Stimulated activated CD4-positive, alpha-beta T cell treated with anti-CD3 and anti-CD28 coated beads, TNF-alpha, amount 100 ng/mL, for 48 hours (primary cell): ENCODE measurements at places on chromosomes 12 and 14.

DNA sequence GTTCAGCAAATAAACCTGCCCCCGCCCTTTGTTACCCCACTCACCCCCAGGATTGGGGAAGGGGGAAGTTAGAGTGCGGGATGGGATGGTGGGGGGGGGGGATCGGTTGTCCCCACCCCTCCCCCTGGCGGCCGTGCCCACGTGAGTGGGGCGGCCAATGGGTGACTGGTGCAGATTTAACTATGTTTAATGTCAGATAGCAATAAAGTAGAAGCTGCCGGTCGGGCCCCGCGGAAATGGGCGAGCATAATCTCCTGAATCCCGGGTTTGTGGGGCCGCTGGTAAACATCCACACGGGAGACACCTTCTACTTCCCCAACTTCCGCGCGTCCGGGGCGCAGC, at the start of gene HOXC12:
HOXC12 (plus strand) TSS at position 210 of the 342 bp plus-strand sequence; CDS start at position 237, 27 bp downstream.
- DNase-seq = no peak

DNA sequence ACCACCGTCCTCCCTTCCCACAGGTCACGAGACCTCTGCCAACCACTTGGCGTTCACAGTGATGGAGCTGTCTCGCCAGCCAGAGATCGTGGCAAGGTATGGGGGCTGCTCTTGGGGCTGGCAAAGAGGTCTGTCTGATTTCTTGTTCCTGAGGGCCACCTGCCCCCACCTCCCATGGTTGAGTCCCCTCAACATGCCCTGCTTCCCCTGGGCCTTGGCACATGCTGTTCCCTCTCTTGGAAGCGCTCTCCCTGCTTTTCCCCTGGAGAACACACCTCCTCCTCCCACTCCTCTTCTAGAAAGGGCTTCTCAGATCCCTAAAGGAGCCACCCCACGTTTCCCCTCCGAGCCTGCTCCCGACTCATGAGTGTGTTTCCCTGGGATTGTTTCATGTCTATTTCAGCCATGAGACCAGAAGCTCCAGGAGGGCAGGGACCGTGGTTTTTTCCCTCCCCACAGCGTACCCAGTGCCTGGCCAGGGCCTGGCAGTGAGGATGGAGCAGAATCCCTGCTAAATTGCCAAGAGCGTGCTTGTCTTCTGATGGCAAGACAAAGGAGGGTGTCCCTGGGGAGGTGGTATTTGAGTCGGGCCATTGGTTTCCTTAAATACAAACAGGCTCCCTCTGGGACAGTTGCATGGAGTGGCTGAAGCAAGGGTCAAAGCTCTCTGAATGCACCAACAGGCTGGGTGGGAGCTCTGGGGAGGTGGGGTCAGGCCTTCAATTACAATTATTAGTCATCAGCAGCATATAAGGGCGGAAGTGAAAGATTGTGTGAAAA, 34.1 kb downstream of the CYP46A1 start:
- DNase-seq = no peak

- DNase-seq = no peak
Observed at GRCh38 chr12:26696613-26697092, 136.3 kb downstream of the ITPR2 start.

DNA sequence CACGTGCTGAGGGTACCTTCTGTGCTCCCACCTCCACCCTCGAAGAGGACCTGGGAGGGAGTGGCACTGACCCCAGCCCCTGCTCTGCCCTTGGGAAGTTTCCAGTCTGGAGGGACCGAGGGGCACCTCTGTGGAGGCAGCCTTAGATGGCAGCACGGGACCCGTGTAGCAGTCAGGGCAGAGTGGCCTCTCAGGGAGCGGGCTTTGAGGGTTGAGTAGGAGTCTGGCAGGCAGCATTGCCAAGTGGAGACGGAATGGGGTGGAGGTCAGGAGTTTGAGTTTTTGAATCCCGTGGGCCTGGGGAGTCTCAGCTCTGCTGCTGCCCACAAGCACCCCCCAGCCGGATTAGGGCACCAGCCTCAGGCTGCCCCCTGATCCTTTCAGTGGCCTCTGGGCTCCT, 21.6 kb downstream of the KIF26A start:
- no peak for DNase-seq

- no peak for DNase-seq
Observed at GRCh38 chr12:31928246-31929026, 30.8 kb upstream of the RESF1 start.

DNA sequence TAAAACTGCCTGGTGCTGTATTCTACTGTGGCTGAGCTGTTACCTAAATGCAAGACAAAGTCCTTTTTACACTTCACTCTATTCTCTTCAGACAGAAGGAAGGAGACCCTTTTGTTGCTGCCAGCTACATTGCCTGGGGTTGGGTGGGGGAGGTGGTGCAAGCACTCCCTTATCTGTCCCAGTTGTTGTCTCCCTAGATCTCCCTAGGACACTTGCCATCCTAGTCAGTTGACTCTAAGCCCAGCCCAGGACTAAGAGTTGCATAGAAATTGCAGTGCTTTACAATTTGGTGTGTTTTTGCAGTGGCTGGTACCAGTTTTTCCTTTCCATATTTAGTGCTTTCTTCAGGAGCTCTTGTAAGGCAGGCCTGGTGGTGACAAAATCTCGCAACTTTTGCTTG, 35.1 kb downstream of the SCYL2 start:
- DNase-seq = no peak

DNA sequence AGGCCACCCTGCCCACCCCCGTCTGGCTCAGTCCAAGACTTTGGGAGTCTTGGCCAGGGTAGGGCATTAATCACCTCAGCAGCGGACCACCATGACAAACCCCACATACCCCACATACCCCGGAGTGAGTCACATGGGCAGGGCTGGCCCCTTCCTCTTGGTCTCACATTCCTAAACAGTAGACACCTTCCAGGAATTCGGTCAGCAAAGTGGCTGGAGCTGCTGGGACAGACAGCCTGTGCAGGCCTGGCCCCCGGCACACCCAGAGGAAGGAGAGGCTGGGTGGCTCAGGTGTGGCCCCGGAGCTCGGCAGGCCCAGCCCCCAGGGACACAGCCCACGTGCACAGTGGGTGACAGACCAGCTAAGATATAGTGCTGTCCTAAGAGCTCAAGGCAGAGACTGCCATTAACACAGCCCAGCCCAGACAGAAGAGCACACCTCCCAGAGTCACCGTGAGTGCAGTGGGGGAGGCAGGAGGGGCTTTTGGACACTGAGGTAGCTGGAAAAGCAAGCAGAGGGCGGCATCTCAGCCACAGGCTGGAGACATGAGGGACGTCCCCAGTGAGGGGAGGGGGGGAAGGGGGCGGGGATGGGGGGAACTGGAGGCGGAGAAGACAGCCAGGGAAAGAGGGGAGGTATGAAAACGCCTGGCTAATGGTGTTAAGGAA, 24.0 kb downstream of the CCDC85C start:
- DNase-seq = no peak

GRCh38 chr12:39619316-39619659, 315 bp downstream of the ABCD2 start:
- no peak for DNase-seq

DNA sequence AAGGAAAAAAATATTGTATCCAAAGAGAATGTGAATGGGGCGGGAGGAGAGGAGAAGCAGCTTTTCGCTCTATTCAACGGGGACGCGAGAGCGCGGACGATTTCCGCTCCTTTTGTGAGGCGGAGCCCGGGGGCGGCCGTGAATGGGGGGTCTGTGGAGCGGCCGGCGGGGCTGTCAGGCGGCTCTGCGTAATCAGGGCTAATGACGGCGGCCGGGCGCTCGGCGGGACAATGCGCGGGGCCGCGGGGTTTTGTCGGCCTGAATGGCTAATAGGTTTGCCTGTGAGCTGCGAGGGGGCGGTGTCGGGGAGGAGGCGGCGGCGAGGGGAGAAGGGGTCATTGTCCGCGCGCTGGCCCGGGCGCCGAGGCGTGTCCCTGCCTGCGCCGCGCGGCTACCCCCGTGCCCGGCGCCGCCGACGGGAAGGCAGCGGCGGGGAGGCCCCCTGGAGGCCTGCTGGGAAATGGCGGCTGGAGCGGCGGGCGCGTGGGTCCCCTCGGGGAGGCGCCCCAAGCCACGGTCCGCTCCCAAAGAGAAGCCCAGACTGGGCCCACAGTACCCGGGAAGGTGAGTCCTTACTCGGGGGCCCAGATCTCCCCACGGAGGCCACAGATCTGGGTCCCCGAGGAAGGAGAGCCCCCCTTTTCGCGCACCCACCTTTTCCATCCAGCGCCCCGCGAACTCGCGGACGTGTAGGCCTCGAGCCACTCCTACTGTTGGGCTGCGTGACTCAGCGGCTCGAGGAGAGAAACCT, 6.0 kb downstream of the SIX6 start:
- no peak for DNase-seq

DNA sequence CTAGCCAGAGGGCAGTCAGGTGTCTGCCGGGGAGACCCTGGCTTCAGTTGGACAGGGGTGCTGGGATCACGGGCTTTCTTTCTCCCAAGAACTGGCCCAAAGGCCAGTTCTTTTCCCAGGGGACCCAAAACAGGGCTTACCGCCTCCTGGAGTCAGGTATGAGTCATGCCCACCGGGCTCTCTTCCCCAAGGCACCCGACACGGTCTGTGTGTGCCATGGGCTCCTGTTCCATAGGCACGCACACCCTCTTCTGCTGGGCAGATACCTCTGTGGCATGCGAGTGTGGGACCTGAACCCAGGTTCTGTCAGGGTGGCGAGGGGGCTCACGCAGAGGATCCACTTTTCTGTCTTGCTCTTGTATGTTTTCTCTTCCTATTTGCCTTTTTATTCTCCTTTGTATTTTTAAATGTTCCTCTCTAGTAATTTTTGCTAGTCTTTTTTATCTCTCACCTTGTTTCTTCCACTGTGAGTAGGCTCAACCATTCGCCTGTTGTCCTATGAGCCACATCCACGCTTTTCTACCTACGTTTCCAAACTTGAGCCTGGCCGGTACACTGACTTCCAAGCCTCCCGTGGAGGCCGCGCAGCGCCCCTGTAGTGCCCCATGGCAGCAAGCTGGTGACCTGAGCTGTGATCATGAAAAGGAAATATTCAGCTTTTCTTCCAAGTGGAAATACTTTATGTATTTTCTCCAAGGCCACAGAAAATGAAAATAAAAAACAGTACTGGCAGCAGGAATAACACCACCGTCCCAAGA, 362.2 kb downstream of the CACNA1C start:
- no peak for DNase-seq

GRCh38 chr14:59631237-59631636, 54.6 kb upstream of the CCDC175 start:
- DNase-seq = no peak

- no peak for DNase-seq
Observed at GRCh38 chr14:77682158-77682553, 25.7 kb downstream of the ALKBH1 start.

DNA sequence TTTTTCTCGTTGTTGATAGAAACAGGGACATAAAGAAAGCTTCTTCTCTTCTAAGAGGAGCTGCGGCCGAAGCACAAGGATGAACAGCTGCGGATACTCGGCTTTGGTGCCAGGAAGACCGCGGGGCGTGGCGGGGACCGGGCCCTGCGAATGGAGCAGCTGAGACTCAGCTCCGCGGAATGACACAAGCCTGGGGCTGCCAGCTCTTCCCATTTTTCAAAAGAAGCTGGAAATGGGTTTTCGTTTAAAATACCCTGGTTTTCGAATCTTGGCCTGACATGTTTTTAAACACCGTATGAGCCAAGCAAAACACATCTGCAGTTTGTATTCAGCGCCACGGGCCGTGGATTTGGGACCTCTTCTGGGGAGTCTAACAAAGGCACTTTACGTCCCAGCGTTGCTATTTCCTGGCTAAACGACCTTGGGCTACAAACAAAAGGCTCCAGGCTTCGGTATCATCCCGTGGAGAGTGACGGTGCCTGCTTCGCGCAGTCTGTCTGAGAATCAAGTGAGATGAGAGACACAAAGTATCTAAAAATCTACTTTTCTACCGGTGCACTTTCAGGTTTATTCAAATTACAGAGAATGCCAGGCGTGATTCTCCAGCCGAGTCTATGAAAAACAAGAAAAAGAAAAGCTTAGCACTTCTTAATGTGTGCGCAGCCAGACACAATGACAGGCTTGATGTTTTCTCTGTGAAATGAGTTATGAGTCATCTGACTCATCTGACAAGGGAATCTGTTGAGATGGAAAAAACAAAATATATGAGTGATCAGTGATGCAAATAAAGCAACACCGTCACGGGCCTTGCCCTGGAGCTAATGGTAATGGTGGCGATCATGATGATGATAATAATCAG, 114.0 kb upstream of the TMEM132D start:
- no peak for DNase-seq

DNA sequence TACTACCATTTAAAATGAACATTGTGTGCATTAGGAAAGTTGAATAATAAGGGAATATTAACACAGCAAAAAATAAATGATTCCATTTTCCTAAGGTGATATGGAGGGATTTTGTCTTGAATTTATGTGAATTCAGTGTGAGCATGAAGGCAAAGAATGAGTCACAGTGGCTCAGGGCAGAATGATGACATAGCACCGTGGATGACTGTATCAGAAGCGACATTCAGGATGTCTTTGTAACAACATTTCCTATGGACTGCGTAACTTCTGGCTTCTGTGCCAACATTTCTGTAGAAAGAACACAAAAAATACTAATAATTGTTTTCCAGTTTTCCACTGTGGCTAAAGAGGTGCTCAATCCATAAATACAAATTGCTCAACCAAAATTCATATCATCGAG, 54.6 kb downstream of the TTC8 start:
- DNase-seq = no peak

DNA sequence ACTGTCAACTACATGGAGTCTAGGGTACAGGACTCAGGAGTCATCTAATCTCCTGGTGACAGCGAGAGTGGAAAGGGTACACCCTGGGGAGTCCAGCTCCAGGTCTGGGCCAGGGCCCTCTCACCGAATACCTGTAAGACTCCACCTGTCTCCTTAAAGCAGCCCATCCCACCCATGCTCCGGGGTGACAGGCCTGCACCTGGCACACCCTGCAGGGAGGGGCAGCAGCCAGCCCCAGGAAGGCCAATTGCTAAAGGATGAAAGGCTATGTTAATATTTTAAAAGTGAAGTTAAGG, 45.5 kb downstream of the STX2 start:
- DNase-seq = no peak

DNA sequence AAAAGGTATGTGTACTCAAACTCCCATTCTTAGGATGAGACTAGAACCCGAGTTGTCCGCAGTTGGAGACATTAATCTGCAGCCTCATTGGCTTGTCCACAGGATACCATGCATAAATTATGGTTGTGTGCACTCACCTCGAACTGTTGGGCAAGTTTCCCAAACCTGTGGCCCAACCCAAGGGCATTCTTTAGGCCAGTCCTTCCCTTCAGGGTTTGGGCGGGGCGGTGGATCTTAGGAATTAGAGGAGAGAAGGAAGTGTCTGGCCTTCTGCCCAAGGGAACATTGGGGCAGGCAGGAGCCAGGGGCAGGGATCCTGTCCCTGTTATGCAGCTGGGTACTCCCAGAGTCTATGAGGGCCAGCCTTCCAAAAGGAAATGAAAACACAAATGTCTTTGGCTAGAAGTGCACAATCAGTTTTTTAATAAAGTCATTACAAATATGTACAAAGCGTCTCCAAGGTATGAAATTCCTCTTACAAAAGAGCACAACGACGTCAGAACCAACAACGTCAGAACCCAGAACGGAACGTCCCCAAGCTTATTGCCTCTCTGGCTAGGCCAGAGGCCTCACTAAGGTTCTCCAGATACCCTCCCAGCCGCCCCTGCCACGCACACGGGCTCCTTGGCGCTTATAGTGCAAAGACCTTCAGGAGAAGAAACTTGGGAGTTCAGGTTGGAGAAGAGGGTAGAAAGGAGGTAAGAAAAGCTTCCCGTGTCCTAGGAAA, 25.3 kb downstream of the HRK start:
- DNase-seq = no peak

GRCh38 chr12:28158353-28158752, 31.9 kb upstream of the CCDC91 start:
- DNase-seq = no peak
